Breast epithelium (tissue), 4 donors: ENCODE measurements at places on chromosomes 6 and 20. TPM values are rescaled to one million over a fixed set of nuclear protein-coding genes. Genes with fewer than 3 reads are reported as not detected.
A peak's percentile ranks its signal among the peaks of the same experiment; 100 is the strongest.

DNA sequence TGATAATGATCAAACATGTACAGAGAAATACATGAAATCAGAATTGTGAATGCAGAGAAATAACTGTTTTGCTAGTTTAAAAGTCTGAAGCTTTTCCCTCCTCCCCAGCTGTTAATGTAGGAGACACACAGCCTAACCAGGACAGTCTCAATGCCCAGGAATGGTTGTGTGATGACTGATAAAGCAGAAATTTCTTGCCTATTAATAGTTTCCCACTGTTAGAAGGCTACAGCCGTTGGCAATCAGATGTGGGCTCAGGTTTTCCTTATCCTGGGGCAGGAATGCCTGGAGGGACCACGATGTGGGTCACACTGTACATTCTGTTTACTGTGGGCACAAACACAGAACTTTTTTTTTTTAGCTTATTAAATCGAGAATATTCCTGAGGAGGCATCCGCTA, 1.9 kb downstream of the PPP1R3D start:
- H3K36me3 ChIP-seq = no peaks in the 10 kb centered on the region
- peaks cover 8% of the 10 kb centered on the region for H3K4me1 ChIP-seq
- H3K27me3 ChIP-seq = no peaks in the 10 kb centered on the region
- H3K27ac ChIP-seq = peak overlapping the region; percentile 98
- DNase-seq = no peak

- no peaks in the 10 kb centered on the region for H3K27me3 ChIP-seq
- H3K36me3 ChIP-seq = no peaks in the 10 kb centered on the region
- H3K4me1 ChIP-seq = peaks cover 4% of the 10 kb centered on the region
- DNase-seq = no peak
- H3K4me3 ChIP-seq = no peak overlapping the region
- peak overlapping the region; percentile 3 for H3K27ac ChIP-seq
Measured at GRCh38 chr6:22466665-22467245, 102.6 kb upstream of the HDGFL1 start.

- H3K27ac ChIP-seq = peak overlapping the region; percentile 93
- H3K4me3 ChIP-seq = peak overlapping the region; percentile 99
- no peaks in the 10 kb centered on the region for H3K4me1 ChIP-seq
- H3K27me3 ChIP-seq = no peaks in the 10 kb centered on the region
- DNase-seq = peak; percentile 92
Measured at GRCh38 chr6:37171970-37172812, 2.2 kb downstream of the PIM1 start.

DNA sequence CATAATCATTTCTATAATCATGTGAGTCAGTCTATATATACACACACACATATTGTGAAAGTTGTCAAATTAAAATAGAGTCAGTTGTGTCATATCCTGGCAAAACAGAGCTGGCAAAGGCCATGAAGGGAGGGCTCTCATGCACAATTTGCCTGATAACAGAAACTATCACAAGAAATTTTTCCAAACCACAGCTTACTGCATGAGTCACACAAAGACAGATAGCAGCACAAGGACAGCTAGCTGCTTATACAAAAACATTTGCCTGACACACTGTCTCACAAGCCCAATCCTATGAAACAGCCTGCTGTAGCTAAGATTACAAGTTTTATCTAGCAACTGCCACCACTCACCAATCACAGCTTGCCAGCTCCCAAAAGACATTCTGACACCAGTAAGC, 848.5 kb upstream of the MAN1A1 start:
- H3K27me3 ChIP-seq = no peaks in the 10 kb centered on the region
- H3K27ac ChIP-seq = no peak overlapping the region
- no peak overlapping the region for H3K4me3 ChIP-seq
- no peaks in the 10 kb centered on the region for H3K4me1 ChIP-seq

- DNase-seq = no peak
- H3K27me3 ChIP-seq = no peaks in the 10 kb centered on the region
- H3K4me1 ChIP-seq = no peaks in the 10 kb centered on the region
- no peak overlapping the region for H3K27ac ChIP-seq
- no peak overlapping the region for H3K4me3 ChIP-seq
Measured at GRCh38 chr6:106939208-106939607, 35.3 kb downstream of the CD24 start.

- no peak overlapping the region for H3K4me3 ChIP-seq
- H3K4me1 ChIP-seq = no peaks in the 10 kb centered on the region
- no peaks in the 10 kb centered on the region for H3K27me3 ChIP-seq
- no peak for DNase-seq
Measured at GRCh38 chr6:13038741-13039190, 289.6 kb downstream of the TBC1D7 start.

- no peaks in the 10 kb centered on the region for H3K36me3 ChIP-seq
- H3K4me1 ChIP-seq = no peaks in the 10 kb centered on the region
- DNase-seq = no peak
- no peak overlapping the region for H3K27ac ChIP-seq
Measured at GRCh38 chr6:157075549-157076450, 247.5 kb downstream of the TMEM242 start.

DNA sequence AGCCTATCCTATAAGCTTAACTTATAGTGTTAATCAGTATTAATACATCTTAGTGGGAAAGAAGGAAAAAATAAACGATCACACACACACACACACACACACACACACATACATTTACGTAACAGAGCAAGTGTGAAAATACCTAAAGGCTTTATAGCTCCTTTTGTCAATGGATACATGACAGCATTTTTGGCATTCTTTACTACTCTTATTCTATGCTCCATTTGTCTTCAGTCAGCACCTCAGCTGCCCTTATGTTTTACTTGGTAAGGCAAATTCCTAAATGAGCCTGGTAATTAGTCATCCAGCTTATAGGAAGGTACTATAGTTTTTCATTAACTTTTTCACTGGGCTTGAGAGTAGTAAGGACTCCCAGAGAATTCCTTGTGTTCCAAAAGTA, 25.1 kb upstream of the SLC17A3 start:
- no peaks in the 10 kb centered on the region for H3K4me1 ChIP-seq
- H3K36me3 ChIP-seq = no peaks in the 10 kb centered on the region
- no peak overlapping the region for H3K27ac ChIP-seq
- H3K4me3 ChIP-seq = no peak overlapping the region

DNA sequence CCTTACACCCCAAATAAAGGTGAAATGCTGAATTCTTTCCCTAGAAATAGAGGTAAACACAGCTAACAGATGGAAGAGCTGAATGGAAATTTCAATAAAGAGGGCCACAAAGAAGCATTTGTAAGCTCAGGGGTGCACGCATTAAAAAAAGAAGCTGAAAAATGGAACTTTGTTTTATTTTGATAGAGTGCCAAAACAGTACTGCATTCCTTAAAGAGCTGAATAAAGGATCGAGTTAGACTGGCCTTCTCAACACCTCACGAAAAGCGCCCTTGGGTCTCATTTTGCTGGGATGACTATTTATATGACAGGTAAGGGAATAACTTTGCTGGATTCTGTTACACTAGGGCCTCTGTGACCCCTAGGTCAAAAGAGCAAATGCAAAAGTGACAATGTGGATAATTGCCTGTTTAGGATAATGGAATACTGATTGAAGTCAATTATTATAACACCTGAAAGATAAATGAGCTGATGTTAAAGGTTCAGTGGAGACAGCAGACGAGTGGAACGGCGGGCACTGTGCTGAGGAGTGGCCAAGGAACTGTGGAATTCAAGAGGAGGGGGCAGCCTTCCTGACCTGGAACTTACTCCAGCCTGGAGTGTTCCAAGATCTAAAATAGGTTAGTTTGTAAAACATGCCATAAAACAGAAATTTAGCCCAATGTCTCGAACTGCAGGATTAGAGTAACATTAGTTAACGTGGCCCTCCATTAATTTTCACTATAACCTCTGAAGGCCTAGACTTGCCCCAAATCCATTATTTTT, 168.4 kb downstream of the FOXC1 start:
- no peak overlapping the region for H3K4me3 ChIP-seq
- peak overlapping the region; percentile 44 for H3K27ac ChIP-seq
- no peaks in the 10 kb centered on the region for H3K27me3 ChIP-seq
- no peak for DNase-seq

DNA sequence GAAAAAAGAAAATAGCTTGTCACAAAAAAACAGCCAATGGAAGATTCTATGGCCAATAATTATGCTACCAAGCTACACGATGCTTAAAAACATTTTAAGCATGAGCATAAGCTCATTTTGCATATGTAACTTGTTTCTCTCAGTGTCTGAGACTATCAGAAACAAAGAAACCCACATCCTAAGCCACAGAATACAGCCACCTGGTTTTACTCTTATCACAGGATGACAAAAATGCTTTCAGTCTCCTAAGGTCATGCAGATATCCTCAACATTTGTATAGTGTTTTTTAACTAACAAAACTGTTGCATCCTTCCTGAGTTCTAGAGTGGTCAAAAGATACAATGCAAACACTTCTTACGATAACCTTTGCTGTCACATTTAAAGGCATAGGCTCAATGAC, 172.1 kb upstream of the RUNX2 start:
- no peaks in the 10 kb centered on the region for H3K4me1 ChIP-seq
- no peak for DNase-seq
- no peak overlapping the region for H3K27ac ChIP-seq
- H3K36me3 ChIP-seq = no peaks in the 10 kb centered on the region
- no peaks in the 10 kb centered on the region for H3K27me3 ChIP-seq
- H3K4me3 ChIP-seq = no peak overlapping the region

DNA sequence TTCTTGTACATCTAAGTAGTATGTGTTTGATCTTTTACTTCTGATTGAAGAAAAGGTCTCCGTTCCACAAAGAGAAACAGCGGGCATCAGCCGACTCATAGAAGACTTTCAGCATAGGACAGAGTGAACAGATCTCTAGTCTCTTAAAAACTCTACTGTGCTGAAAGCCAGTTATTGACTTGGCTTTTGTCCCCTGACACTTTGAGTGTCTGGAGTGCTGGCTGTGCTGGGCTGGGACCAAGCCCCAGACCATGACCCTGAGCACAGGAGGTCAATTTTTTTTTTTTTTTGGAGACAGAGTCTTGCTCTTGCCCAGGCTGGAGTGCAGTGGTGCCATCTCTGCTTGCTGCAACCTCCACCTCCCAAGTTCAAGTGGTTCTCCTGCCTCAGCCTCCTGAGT, 27.8 kb downstream of the MYBL2 start:
- no peak overlapping the region for H3K27ac ChIP-seq
- no peaks in the 10 kb centered on the region for H3K4me1 ChIP-seq
- DNase-seq = no peak
- no peak overlapping the region for H3K4me3 ChIP-seq

Gene PBOV1
- total RNA-seq = not detected

Gene SLC22A23
- 22.9 TPM for total RNA-seq
